ENCODE measurements at places on chromosomes 2 and 18.

GRCh38 chr2:226121046-226121738, 678.4 kb downstream of the IRS1 start:
- DNase-seq: no peak

DNA sequence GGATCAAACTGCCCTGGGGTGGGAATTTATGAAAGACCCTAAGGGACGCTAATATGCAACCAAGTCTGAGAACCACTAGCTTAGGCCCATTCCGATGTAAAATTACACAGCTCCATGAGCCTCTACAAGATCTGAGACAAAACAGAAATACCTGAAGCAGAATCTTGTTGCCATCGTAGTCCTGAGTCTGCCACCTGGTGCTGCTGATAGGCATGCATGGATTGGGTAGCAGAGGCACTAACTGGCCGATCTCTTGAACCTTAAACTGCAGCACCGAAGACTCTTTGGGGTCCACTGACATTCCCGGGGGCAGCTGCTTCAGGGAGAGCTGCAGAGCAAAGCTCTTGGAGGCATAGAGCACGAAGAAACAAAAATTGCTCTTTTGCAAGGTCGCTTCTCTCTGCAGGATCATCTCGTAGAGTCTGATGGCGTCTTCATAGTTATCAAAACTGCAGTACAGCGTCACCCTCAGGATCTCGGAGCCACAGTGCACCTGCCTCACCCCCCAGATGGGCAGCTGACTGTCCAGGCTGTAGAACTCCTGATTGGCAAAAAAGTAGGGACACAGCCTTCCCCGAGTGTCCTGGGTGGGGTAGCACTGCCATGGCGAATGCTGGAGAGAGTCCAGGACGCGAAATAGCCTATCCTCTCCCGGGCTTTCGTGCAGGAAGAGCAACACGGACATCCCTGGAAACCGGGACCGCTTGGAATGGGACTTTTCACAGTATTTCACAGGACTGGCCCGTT, 848 bp downstream of the FAM124B start:
- DNase-seq: no peak

- DNase-seq: no peak
Observed at GRCh38 chr2:157868993-157869392, 7.1 kb downstream of the ACVR1 start.

- DNase-seq: no peak
Observed at GRCh38 chr2:96823198-96823597, 7.1 kb downstream of the CNNM3 start.

DNA sequence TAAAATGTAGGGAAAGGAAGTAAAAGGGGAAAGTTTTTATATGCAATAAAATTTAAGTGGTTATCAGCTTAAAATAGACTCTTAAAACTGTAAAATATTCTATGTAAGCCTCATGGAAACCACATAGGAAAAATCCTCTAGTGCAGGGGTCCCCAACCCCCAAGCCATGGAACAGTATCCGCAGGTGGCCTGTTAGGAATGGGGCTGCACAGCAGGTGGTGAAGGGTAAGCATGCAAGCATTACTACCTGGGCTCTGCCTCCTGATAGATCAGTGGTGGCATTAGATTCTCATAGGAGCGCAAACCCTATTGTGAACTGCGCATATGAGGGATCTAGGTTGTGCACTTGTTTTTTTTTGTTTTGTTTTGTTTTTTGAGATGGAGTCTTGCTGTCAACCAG, 1409.3 kb upstream of the CDH2 start:
- no peak for DNase-seq

DNA sequence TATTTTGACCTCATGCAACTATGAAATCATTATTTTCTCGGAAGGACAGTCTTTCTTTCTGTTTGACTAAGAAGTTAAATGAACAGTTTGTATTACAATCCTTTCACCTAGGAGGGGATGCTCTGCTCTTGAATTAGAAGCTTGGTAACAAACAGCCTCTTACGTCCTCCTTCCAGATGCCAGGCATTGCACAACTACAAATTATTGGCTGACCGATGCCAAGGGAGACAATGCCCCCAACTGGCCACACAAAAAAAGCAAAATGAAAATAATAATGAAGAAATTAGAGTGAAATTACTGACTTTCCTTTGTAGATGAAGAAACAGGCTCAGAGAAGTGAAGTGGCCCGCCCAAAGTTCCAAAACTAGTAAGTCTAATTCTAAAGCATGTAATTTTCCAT, 177.9 kb downstream of the CYRIA start:
- peak; percentile 63 for DNase-seq

DNA sequence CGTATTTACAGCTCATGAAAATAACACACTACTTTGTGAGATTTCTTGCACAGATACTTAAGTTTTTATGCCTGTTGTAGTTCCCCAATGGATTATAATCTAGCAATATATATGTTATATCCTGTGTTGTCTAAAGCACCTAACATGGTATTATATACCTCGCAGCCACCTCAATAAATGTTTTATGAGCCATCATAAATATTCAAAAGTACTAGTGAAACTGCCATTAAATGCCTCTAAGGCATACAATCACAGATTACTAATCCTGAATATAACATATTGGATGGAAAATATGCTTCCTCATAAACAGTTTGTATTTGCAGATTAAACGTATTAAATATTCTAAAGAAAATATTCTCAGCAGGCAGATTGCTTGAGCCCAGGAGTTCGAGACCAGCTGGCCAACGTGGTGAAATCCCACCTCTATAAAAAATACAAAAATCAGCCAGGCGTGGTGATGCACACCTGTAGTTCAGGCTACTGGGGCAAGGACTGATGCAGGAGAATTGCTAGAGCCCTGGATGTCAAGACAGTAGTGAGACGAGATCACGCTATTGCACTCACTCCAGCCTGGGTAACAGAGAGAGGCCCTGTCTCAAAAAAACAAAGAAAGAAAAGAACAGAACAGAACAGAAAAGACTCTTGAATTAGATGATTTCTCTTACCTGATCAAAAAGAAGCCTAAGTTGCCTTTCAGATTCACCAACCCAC, 64.1 kb downstream of the ATAD2B start:
- no peak for DNase-seq

DNA sequence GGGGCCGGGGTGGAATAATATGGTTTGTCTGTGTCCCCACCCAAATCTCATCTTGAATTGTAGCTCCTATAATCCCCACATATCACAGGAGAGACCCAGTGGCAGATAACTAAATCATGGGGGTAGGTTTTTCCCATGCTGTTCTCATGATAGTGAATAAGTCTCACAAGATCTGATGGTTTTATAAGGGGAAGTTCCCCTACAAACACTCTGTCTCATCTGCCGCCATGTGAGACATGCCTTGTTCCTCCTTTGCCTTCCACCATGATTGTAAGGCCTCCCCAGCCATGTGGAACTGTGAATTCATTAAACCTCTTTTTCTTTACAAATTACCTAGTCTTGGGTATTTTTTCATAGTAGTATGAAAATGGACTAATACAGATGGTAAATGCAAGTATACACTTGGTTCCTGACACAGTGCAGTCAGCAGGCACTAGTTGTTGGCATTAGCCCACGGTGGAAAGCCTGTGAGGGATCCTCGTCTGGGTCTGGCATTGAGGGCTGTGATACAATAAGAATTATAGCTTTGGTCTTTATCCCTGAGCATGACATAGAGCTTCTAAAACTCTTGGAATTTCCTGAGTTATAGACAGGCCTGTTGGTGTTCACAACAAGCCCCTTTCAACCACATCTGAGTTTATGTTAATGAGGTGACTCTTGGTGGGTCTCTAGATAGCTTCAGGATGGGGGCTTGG, 135.8 kb downstream of the CABLES1 start:
- DNase-seq: no peak

DNA sequence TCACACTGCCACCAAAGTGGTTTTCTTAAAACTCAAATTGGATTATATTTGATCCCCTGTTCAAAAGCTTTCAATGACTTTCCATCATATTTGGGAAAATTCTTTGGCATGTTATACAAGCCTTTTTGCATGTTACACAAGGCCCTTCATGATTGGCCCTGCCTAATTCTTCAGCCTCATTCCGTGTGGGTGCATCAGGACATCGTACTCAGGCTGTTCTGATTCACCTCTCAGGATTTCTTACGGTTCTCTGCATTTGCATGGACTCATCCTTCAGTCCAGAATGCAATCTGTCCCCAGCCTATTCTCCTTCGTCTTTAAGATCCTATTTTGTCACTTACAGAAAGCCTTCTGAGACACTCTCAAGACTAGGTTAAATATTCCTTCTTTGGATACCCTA, 107.8 kb downstream of the LYPD1 start:
- DNase-seq: no peak

GRCh38 chr2:234977228-234977679, 25.4 kb downstream of the SH3BP4 start:
- DNase-seq: no peak

GRCh38 chr2:149058936-149059335, 20.4 kb downstream of the LYPD6B start:
- no peak for DNase-seq

DNA sequence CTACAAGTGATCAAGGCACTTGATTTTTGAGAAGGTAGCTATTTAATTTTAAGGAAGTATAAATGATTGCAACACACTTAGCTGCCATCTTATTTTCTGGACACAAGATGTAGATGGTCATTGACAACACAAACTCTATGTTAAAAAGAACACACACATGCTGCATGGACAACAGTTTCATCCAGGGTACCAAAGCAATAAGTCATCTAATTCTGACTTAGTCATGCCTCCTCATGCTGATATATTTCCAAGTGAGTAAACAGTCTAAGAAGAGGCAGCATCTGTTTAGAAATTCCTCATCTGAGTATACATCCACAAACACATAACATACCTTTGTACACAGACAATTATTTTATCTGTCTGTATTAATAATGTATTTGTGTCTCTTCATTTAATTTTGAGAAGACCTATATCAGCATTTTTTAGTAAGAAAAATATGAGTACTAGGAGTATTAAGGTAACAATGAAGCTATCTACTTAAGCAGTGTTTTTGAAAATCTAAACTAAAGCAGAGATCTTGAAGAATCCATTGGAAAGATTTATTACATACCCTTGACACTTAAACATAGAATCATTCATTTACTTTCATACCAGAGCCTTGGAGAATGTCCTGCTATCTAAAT, 84.9 kb downstream of the SCN1A start:
- no peak for DNase-seq

Measured in Jurkat, Clone E6-1 (cell line).